Ovary (tissue), 10 donors: ENCODE measurements at places on chromosomes 5 and 9.

GRCh38 chr9:119086590-119086989 lies 282.6 kb downstream of the BRINP1 start:
- no peak overlapping the region for H3K4me3 ChIP-seq
- no peak overlapping the region for H3K27ac ChIP-seq
- H3K27me3 ChIP-seq = no peaks in the 10 kb centered on the region
- H3K36me3 ChIP-seq = no peaks in the 10 kb centered on the region
- H3K4me1 ChIP-seq = no peaks in the 10 kb centered on the region

DNA sequence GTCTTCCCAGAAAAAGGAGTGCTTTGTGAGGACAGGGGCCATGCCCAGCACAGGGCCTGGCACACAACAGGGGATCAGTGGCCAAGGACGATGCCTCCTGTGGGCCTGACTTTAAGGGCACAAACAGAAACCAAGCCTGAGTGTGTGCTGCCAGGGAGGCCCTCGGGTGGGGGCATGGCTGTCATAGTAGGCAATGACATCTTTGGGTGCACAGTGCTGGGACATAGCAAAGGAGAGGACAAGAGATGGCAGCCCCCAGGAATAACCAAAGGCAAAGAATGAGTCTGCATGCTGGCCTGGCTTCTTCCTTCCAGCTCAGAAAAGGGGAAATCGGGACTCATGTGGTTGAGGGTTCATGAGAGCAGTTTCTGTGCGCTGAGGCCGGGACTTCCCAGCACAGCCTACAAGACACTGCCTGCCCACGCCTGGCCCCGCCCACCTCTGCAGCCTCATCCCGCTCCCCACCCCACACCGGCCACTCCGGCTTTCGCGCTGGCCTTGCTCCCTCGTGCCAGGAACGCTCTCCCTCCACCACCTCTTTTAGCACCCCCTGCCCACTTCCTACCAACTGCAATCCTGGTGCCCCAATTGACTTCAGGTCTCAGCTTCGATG lies 13.8 kb upstream of the LHX2 start:
- no peak overlapping the region for H3K27ac ChIP-seq
- peaks cover 2% of the 10 kb centered on the region for H3K4me1 ChIP-seq
- no peaks in the 10 kb centered on the region for H3K36me3 ChIP-seq
- DNase-seq = no peak

GRCh38 chr5:1138445-1139245 lies 26.8 kb upstream of the SLC12A7 start:
- no peaks in the 10 kb centered on the region for H3K36me3 ChIP-seq
- H3K4me1 ChIP-seq = no peaks in the 10 kb centered on the region
- no peaks in the 10 kb centered on the region for H3K27me3 ChIP-seq
- no peak overlapping the region for H3K4me3 ChIP-seq
- no peak overlapping the region for H3K27ac ChIP-seq
- no peak for DNase-seq

GRCh38 chr9:97470076-97470475 lies 31.4 kb upstream of the TMOD1 start:
- H3K4me1 ChIP-seq = no peaks in the 10 kb centered on the region
- no peak for DNase-seq
- no peaks in the 10 kb centered on the region for H3K36me3 ChIP-seq
- H3K4me3 ChIP-seq = no peak overlapping the region

GRCh38 chr9:76034049-76034448 lies 143.6 kb downstream of the PCSK5 start:
- no peak overlapping the region for H3K27ac ChIP-seq
- H3K4me3 ChIP-seq = no peak overlapping the region
- no peaks in the 10 kb centered on the region for H3K4me1 ChIP-seq
- H3K27me3 ChIP-seq = no peaks in the 10 kb centered on the region
- DNase-seq = no peak

GRCh38 chr5:891837-892393 lies 686 bp downstream of the BRD9 start:
- peaks cover 9% of the 10 kb centered on the region for H3K4me1 ChIP-seq
- H3K36me3 ChIP-seq = no peaks in the 10 kb centered on the region
- H3K4me3 ChIP-seq = peak overlapping the region; percentile 91
- no peak for DNase-seq
- peak overlapping the region; percentile 33 for H3K27ac ChIP-seq
- H3K27me3 ChIP-seq = no peaks in the 10 kb centered on the region

DNA sequence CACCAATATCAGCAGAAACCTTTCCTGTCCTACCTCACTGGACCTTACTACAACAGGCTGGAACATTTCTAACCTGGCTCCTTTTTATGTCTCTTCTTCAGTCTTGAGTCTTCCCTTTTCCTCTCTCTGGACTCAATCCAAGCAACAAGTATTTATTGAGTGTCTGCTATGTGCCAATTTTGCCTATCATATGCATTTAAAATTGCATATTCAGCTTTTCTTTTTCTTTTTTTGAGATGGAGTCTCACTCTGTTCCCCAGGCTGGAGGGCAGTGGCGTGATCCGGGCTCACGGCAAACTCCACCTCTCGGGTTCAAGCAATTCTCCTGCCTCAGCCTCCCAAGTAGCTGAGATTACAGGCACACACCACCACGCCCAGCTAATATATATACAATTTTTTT lies 65.8 kb downstream of the MEIKIN start:
- H3K27ac ChIP-seq = no peak overlapping the region
- H3K36me3 ChIP-seq = no peaks in the 10 kb centered on the region
- H3K4me1 ChIP-seq = no peaks in the 10 kb centered on the region
- no peak overlapping the region for H3K4me3 ChIP-seq
- no peaks in the 10 kb centered on the region for H3K27me3 ChIP-seq
- DNase-seq = no peak

DNA sequence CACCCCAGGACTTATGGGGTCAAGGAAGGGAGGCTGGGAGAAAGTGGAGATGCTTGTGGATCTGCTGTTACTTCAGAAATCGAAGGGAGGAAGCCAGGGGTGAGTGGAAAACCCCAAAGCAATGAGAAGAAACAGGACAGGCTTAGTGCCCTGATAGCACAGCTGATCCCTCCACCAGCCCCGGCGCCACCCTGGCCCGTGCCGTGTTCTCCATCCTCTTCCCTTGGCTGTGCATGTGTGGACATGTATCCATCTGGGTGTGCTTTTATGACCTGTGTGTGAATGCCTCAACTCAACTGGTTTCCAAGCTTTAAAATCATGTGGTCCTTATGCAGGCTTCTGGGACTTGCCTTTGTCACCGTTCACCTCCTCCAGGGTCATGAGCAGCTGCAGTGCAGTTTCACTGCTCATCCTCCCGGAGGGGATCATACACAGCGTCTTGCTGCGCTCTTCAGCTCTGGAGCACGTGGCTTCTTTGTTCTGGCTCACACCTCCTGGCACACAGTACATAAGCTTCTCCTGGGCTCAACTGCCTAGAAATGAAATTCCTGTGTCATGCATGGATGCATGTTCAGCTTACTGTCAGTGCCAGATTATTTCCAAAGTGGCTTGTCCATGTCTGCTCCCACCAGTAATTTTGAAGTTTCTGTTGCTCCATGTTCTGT lies 58.2 kb downstream of the IPPK start:
- no peak overlapping the region for H3K4me3 ChIP-seq
- H3K4me1 ChIP-seq = peaks cover 27% of the 10 kb centered on the region
- H3K27ac ChIP-seq = no peak overlapping the region
- no peaks in the 10 kb centered on the region for H3K27me3 ChIP-seq
- no peak for DNase-seq

DNA sequence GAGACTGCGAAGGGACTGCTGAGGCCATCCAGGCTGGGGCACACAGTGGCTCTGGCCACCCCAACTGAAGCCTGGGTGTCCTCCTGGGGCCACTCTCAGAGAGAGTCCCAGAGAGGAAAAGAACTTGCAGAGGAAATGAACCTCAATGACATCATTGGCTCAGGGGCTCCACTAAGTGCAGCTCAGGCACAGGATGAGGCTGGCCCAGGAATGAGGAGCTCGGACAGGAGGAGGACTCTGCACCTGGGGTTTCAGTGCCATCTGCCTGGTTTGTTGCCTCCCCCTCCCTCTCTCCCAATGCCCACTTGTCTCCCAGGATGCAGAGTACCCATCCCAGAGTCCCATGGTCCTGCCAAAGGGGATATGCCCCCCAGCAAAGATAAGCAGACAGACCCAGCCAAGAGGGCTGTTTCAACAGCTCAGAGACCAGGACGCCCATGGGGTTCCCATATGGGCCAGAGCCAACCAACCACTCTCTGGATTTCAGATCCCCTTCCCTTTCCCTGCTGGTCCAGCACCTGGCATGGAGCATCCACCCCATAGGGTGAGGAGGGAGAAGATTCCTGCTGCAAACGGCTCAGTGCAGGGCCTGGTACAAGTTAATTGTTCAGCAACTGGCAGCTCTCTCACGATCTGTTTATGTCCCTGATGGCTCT lies 26.9 kb upstream of the OLFM1 start:
- H3K27ac ChIP-seq = no peak overlapping the region
- no peaks in the 10 kb centered on the region for H3K27me3 ChIP-seq
- DNase-seq = peak; percentile 6
- H3K36me3 ChIP-seq = no peaks in the 10 kb centered on the region
- H3K4me3 ChIP-seq = no peak overlapping the region

- no peak overlapping the region for H3K27ac ChIP-seq
- DNase-seq = no peak
- H3K4me3 ChIP-seq = no peak overlapping the region
- no peaks in the 10 kb centered on the region for H3K36me3 ChIP-seq
Observed at GRCh38 chr9:20209391-20210340, 412.6 kb downstream of the MLLT3 start.

- no peak for DNase-seq
- H3K36me3 ChIP-seq = no peaks in the 10 kb centered on the region
- no peak overlapping the region for H3K4me3 ChIP-seq
- H3K27me3 ChIP-seq = no peaks in the 10 kb centered on the region
- no peaks in the 10 kb centered on the region for H3K4me1 ChIP-seq
Observed at GRCh38 chr9:82726424-82727276, 336.3 kb downstream of the RASEF start.

DNA sequence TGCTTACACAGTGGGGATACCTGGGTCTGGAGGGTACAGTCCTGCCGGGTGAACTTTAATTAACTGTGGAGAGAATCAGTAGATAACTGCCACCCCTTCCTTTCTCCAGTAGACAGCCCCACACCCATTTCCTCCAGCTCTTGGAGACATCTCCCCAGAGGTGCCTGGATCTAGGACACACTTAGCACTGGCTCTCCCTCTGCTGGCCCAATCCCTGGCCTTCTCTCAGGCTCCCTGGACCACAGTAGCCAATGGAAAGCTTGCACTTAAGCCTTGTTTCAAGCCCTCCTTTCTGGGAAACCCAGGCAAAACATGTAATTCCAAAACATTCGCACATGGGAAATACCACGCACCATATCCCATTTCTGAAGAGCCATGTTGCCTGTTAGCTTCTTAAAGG lies 169.2 kb upstream of the GAS1 start:
- DNase-seq = no peak
- H3K4me1 ChIP-seq = peaks cover 8% of the 10 kb centered on the region
- H3K4me3 ChIP-seq = no peak overlapping the region
- H3K27me3 ChIP-seq = no peaks in the 10 kb centered on the region

- no peak overlapping the region for H3K4me3 ChIP-seq
- DNase-seq = no peak
- H3K4me1 ChIP-seq = peaks cover 2% of the 10 kb centered on the region
- no peak overlapping the region for H3K27ac ChIP-seq
- no peaks in the 10 kb centered on the region for H3K27me3 ChIP-seq
- no peaks in the 10 kb centered on the region for H3K36me3 ChIP-seq
Observed at GRCh38 chr9:86181379-86182315, 77.8 kb downstream of the C9orf153 start.

DNA sequence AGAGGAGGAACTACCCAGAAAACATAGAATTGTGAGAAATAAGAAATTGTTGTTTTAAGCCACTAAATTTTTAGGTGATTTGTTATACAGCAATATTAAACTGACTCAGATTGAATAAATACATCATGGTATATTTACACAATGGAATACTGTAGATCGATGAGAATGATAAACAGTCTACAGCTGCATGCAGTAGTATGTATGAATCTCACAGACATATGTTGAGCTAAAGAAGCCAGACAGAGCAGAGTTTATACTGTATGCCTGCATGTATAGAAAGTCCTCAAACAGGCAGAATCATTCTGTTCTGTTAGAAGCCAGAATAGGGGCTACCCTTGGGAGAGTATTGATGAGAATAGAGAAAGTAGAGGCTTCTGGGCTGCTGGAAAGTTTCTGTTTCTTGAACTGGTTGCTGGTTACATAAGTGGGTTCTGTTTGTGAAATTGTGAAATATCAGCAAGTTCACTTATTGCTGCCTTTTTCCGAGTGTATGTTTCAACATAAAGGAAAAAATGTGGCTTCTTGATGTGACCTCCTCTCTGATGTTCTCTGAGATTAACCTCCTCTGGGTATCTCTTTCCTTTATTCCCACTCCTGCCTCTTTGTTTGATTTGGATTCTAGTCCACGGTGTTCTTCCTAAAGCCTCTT lies 9.6 kb downstream of the KIAA1958 start:
- H3K4me3 ChIP-seq = no peak overlapping the region
- H3K36me3 ChIP-seq = no peaks in the 10 kb centered on the region
- peaks cover 13% of the 10 kb centered on the region for H3K4me1 ChIP-seq
- no peaks in the 10 kb centered on the region for H3K27me3 ChIP-seq
- DNase-seq = no peak

GRCh38 chr5:4987431-4987830 lies 152.7 kb upstream of the ADAMTS16 start:
- H3K27me3 ChIP-seq = no peaks in the 10 kb centered on the region
- H3K4me1 ChIP-seq = peaks cover 22% of the 10 kb centered on the region
- DNase-seq = no peak
- H3K36me3 ChIP-seq = no peaks in the 10 kb centered on the region
- H3K27ac ChIP-seq = no peak overlapping the region

GRCh38 chr9:21096172-21096900 lies 18.6 kb upstream of the IFNB1 start:
- peak overlapping the region; percentile 1 for H3K4me3 ChIP-seq
- H3K4me1 ChIP-seq = no peaks in the 10 kb centered on the region
- no peak overlapping the region for H3K27ac ChIP-seq
- no peaks in the 10 kb centered on the region for H3K36me3 ChIP-seq
- H3K27me3 ChIP-seq = no peaks in the 10 kb centered on the region

DNA sequence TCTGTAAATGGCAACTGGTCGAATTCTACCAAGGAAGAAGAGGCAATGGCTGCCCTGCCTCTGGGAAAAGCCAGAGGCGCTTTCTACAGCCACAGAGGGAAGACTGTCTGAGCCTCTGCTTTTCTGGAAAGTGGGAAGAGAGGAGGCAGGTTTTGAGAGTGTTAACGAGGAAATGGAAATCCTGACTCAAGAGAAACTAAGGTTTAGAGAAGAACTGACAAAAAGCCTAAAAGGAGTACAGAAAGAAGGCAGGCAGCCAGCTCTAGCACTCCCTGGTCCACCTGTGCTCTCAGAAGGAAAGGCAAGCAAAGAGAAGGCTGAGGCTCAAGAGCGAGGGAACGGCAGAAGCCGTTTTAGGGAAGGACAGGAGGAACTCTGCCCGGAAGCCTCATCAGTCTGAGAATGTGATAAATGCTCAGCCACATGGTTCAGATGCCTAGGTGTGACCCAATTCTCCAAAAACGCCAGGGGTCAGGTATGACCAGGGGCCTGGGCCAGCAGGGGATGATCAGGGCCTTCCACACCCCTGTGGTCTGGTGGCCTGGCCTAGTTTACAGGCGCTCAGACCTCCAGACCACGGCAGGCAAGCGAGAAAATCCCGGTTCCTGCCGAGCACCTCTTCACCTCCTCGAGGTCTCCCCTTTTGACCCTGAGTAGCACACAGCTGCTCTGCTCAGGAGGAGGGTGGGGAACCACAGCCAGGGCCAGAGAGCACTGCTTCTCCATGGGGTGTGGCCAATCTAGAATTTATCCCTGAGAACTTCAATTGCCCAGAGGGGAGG lies 79.9 kb upstream of the FBXW11 start:
- H3K36me3 ChIP-seq = no peaks in the 10 kb centered on the region
- H3K27ac ChIP-seq = no peak overlapping the region
- no peaks in the 10 kb centered on the region for H3K27me3 ChIP-seq

- H3K4me3 ChIP-seq = no peak overlapping the region
- no peaks in the 10 kb centered on the region for H3K4me1 ChIP-seq
- H3K36me3 ChIP-seq = no peaks in the 10 kb centered on the region
- H3K27ac ChIP-seq = no peak overlapping the region
Observed at GRCh38 chr9:99326112-99326916, 104.2 kb downstream of the SEC61B start.
